Vagina (tissue), 2 donors: ENCODE measurements at places on chromosomes 3 and 15.

- DNase-seq = no peak
Measured at GRCh38 chr15:98760112-98760826, 111.9 kb downstream of the IGF1R start.

- no peak for DNase-seq
Measured at GRCh38 chr15:63238796-63239195, 38.6 kb upstream of the APH1B start.

GRCh38 chr15:48785195-48785594, 25.7 kb downstream of the CEP152 start:
- no peak for DNase-seq

DNA sequence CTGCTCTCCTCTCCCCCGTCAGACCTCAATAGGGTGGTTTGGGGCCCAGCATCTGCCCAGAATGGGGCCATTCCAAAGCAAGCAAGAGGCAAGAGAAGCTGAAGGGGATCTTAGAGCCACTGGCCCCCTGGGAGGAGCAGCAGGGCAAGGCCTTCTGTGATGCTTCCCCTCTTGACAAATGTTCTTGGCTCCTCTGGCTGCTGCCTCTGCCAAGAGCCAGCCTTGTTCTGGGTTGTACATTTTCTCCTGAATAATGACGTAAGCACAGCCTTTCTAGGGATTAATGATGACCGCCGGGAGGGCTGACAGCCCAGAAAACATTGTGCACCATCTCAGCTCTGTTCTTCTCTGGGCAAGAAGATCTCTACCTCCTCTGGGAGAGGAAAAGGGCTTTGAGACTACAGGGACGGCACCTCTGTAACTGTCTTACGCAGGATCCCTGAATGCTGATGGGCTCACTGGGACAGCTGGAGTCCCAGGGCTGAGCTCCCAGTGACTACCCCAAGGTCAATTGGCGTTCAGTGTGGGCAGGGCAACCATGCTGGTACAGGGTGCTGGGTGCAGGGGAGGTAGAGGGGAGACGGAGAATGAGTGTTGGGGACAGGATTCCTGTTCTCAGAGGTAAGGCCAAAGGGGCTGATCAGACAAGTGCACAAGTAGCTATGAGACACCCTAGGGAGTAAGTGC, 253.3 kb downstream of the FAM43A start:
- no peak for DNase-seq

DNA sequence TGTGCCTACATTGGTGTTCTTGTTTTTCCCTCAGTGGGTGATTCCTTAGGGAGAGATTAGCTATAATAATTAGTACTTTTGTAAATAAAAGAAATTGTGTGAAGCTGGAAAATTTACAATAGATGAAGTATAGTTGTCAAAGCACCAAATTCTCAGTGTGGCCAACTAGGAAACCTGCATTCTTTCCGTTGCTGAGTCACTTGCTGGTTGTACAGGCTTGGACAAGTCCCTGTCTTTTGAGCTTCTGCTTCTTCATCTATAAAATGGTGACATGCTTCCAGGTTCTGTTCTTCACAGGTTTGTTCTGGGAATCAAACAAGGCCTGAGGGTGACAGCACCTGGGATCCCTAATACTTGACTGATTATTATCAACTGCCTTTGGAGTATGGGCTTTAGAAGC, 184.1 kb upstream of the HES1 start:
- no peak for DNase-seq

- DNase-seq = no peak
Measured at GRCh38 chr3:160098261-160098908, 109.8 kb downstream of the IL12A start.

DNA sequence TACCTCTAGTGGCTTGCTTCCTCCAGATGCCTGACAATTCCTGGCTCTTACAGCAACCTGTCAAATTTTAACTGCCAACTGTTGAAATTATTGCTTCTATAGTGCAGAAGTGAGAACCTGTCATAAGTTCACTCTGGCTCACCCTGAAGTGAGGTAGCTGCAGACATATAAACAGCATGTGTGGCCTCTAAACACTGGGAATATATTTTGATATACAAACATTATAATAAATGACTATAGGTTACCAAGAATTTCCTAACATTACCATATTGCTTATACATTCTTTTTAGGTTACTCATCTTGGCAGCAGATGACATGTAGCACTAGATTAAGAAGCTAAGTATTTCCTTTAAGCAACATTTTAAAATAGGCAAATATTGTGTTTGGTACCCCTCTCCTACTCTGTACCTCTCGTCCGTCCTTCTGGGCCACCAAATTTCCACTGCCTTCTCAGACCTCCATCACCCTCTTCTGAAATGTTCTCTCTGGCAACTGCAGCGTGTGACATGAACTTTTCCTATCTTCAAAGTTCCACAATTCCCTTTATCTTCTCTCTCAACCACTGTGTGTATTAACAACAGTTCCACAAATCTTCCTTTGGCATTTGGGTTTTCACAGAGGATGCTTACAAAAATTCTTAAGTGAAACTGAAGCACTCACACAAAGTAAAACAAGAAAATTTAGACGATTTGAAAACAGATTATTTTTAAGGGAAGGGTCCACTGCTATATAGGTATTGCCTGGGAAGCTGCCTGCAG, 15.3 kb upstream of the XXYLT1 start:
- no peak for DNase-seq

DNA sequence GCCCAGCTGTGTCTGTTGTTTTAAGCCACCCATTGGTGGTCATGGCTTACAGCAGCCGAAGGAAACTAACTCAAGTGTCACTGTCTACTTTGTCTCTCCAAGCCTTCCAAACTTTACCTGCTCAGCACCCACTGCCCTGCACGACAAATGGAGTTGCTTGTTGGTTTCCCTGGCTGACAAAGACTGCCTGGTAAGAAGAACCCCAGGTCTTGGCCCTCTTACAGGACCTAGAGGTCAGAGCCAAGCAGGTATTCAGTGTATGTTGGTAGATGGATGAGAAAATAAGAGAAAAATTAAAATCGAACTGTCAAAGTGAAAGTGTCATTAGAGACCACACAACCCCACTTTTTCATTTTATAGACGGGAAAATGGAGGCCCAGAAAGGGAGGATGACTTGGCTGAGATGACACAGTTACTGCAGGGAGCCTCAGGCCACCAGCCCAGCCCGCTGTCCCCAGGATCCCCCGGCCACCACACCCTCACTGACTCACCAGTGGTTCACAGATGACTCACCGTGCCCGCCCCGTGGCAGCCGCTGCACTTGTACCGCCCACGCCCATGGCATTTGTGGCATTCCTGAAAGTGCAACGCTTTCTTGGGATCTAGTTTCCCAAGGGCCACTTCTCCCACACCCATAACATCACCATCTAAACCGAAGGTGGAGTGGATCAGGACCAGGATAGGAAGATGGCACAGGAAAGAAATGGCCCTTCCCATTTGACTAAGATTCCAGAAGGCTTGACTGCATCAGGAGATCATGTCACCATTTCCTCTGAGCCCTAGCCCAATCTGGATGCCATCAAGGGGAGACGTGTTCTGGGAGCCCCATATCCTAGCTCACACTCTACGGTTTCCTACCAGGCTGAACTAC, 15.2 kb downstream of the SSUH2 start:
- no peak for DNase-seq

- DNase-seq = no peak
Measured at GRCh38 chr3:101602731-101603130, 28.8 kb downstream of the PCNP start.

- DNase-seq = no peak
Measured at GRCh38 chr3:36297195-36297594, 83.1 kb upstream of the STAC start.

- DNase-seq = no peak
Measured at GRCh38 chr15:67083135-67083762, 17.8 kb downstream of the SMAD3 start.

DNA sequence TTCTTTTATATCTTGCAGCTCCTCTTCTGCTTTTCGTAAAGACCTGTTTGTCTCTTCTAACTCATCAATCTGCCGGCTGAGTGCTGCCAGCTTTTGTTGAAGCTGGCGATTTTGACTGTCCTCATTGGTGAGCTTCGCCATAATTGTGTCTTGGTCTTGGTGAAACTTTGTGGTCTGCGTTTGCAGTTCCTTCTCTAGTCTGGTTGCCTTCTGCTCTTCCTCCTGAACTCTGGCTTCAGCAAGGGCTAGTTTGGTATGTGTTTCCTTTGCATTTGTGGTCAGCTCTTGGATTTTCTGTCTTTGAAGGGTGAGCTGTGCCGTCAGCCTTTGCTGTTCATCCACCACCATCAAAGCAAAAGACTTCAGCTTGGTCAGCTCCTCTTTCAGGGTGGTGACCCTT, 32.9 kb downstream of the CMSS1 start:
- no peak for DNase-seq
